ENCODE measurements at places on chromosomes 2 and 18.

DNA sequence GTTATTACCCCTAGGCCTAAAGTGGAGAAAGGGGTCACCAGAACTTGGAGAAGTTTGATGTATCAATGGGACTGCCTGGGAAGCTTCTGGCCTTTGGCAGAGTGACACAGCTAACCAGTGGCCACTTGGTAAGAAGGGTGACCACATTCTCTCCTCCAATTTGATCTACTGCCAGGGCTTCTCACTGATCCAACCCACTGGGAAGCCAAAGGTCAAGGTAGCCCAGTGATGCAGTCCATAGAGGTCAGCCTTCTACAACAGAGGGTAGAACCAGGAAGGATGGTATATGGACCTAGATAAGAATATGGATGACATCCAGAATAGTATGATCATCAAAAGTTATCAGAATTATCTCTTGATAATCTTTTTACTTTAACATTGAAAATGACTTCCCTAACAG, 493.6 kb downstream of the NYAP2 start:
- DNase-seq, result no peak

DNA sequence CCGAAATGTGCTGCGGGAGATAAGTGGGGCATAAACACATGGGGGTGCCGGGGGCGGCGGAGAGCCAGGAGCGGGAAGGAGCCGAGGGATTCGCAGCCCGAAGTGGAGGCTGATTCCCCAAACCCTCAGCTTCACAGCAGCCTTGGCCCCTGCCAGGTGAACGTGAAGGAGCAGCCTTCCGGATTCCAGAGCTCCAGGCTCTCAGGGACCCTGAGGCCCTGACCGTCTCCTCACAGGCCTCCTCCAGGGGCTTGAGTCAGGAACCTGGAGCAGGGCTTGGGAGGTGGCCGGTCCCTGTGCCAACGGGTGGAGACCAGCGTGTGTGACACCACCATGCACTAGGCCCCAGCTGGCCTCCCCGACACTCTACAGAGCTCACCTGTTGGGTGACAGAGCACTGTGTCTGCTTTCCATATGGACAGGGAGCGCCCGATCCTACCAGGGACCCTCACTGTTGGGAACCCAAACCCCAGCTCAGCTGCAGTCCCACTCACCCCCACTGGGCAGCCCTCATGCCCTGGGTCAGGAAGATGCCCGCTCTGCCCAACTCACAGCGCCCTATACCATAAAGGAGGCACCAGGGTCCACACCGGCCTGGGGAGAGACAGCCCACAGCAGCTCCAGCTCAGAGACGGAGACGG, 117.6 kb upstream of the OTOS start:
- no peak for DNase-seq

- no peak for DNase-seq
Measured at GRCh38 chr18:41977233-41977632, 22.2 kb downstream of the PIK3C3 start.

DNA sequence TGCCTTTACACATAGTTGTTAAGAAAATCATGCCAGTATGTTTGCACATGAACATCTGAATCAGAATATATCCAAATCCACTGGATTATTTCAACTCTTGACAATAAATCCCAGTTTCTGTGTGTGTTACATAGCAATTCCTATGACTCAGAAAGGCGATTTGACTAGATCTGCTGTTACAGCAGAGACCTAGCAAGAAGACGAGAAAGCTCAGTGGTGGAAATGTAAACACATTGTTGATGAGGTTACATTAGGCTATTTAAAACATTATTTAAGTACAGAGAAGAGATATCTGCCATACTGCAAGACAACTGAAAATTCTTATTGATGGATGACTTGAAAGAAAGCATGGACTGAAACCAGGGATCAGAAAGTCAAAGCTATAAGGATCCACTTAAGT, 73.0 kb upstream of the SMIM21 start:
- no peak for DNase-seq

DNA sequence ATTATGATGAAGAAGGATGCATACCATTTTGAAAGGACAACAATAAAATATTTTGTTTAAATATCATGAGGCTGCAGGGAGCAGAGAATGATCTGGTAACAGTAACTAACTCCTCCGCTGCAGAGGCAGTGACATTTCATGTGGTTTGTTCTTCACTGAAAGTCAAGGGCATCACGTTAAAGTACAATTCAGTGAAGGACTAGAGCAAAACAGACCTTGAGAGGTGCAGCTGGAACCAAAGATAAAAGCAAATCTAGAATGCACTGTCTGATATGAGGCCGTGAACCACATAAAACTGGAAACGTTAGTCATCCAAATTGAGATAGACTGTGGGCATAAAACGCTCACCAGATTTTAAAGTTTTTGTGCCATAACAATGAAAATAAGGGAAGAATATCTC, 522.9 kb upstream of the TNP1 start:
- no peak for DNase-seq

DNA sequence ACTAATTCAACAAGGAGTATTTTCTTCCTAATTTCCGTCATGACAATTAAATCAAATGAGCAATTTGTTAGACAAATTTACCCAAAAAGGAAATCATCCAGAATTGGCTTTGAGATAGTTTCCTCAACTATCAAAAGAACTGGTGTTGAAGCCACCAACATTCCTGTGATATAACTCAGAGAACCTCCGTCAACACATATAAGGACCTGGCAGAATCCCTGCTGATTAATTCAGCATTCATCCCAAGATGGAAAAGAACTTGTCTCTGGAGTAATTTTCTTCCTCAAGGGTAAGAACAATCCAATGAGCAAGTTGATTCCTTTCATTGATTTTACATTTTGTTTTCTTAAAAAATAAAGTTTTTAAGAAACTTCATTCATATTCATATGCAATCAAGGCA, 62.0 kb downstream of the MBD2 start:
- no peak for DNase-seq

DNA sequence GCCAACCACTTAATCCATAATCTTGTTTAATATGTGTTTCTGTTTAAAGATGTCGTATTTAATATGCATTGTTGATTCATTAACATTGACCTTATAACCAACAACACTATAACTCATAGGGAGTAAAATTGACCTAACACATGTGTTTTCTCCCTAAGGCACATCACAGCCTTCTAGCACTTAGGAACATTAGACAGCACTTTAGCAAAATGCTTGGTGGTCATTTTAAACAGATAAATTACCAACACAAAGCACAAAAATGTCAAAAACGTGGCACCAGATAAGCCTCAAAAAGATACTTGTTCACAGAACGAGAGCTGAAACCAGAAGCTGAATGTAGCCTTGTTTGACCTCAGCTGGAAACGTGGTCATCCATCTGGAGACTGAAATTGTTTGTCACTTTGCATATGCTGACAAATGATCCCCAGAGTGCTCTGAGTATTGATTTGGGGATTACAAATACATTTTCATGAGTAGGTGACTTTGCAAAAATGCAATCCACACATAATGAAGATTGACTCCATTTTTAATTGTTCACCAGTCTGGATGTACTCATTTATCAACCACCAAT, 139.2 kb downstream of the CCDC102B start:
- no peak for DNase-seq

- DNase-seq, result no peak
Measured at GRCh38 chr18:68181956-68182355, 533.0 kb downstream of the TMX3 start.

DNA sequence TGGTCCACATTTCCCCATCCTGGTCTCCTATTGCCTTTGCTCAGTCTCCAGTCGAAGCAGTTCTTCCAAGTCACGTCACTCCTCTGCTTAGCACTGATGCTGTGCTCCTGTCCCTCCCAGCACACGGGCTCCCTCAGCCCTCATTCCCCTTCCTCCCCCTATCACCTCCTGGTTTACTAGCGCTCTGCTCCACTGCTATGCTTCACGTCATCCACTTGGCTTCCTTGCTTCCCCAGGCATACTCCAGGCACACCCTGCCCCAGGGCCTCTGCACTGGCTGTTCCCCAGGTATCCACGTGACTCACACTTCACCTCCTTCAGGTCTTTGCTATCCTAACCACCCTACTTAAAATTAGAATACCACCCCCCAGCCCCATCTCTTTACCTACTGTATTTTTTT, 269.3 kb downstream of the GLI2 start:
- no peak for DNase-seq

DNA sequence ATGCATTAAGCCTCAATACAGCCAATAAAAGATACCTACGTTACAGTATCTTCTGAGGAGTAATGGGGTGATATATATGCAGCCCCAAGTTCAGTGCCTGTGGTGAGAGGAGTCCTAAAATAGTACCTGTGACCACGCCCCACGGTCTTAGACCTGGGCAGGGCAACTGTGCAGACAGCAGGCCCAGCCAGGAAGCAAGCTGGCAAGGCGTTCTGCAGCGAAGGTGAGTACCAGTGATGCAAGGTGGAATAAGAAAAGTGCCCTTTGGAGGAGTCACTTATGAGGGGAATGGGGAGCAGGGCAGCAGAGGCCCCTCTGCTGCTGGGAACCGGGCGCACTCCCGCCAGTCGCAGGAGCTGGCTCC, 12.7 kb upstream of the MAP3K2 start:
- DNase-seq, result no peak

DNA sequence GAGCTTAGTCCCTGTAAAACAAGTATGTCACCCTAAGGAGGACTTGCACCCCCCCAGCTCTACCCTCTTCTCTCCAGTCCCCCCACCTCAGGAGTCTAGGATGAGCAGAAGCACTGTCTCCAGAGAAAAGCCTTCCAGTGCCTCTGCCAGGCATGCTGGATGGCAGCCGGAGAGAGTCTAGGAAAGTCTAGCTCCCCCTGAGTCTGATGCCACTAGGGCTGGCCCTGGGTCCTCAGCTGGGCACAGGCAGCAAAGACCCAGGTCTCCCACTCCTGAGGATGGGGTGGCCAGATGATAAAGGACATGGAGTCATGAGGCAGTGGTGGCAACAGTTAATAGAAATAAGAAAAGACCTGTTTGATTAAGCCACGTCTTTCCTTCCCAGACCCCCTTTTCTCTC, 225.6 kb downstream of the CYP26B1 start:
- DNase-seq, result no peak

DNA sequence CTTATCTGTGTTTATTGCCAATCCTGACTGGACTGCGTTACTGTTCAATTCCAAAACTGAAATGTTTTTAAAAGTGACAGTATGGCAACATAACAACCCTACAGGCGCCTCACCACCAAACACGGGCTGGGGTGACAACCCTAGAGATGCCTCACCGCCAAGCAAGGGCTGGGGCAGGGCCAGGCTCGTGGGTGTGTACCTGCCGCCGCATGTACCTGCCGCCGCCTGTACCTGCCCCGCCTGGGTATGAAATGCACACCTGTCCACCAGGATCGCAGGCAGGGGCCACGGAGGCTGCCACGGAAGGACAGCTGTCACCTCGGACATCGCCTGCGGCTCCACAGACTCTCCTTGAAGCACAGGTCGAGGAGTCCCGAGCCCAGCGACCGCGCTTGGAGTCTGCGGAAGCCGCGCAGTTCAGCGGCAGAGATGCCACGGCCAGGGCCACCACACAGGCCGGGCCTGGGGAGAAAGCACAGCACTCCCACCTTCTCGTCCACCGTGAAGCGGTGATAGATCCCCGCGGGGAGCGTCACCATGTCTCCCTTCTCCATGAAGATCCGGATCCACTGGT, 18.9 kb downstream of the ADI1 start:
- DNase-seq, result no peak
